Ovary (tissue), 10 donors: ENCODE measurements at places on chromosomes 1 and 21.

- no peak for DNase-seq
These were observed 119.5 kb downstream of the DUSP10 start for GRCh38 chr1:221622389-221622788.

GRCh38 chr1:94646786-94647555 lies 105.4 kb upstream of the F3 start:
- no peak for DNase-seq

DNA sequence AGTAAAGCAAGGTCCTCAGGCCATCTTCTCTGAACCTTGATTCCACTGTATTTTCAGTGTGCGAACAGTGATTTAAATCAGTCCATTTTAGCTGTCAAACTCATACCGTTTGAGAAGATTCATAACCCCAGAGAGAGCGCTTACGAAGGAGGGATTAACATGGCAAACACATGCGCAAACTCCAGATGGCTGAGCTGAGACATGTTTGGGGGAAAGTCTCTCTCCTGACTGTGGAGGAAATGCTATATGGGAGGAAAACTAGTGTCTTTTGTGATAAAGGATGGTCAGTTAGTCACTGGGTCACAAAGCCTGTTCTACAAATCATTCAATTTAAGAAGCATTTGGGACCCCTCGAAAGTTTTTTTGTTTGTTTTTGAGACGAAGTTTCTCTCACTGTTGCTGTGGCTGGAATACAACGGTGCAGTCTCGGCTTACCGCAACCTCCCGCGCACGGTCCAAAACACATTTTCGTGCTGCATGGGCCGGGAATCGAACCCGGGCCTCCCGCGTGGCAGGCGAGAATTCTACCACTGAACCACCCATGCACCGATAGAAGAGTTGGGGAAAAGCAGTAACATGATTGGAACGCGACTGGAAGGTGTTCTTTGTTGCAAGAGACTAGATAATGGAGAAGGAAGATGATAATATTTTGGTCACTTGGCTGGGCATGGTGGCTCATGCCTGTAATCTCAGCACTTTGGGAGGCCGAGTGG lies 58.4 kb upstream of the CXADR start:
- DNase-seq, result peak; percentile 55

GRCh38 chr1:166307261-166308188 lies 140.7 kb upstream of the FAM78B start:
- no peak for DNase-seq

GRCh38 chr21:38913120-38913892 lies 107.6 kb downstream of the ETS2 start:
- DNase-seq, result peak; percentile 87
